Activated T-cell treated with anti-CD3 and anti-CD28 coated beads, Interleukin-2, amount 50 U/mL, for 72 hours (primary cell): ENCODE measurements at places on chromosomes 12 and 14.

- peak; percentile 14 for DNase-seq
Measured at GRCh38 chr12:88227263-88227662, 85.2 kb downstream of the TMTC3 start.

DNA sequence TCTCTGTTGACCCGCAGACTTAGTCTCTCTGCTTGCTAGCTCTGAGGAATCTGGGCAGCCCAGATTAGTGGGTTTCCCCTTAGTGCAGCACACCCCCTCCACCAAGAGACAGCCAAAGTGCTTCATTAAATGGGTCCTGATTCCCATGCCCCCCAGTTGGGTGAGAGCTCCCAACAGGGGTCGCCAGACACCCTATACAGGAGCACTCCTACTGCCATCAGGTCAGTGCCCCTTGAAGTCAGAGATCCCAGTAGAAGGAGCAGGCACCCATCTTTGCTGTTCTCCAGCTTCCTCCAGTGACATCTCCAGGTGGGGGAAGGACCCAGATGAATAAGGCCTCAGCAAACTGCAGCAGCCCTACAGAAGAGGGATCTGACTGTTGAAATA is 36.7 kb upstream of the C14orf132 start:
- DNase-seq = no peak

GRCh38 chr12:131458048-131458374 is 252.9 kb upstream of the SFSWAP start:
- DNase-seq = no peak

GRCh38 chr12:24596768-24597388 is 352.0 kb downstream of the BCAT1 start:
- no peak for DNase-seq

- no peak for DNase-seq
Measured at GRCh38 chr14:77603654-77604255, 12.7 kb downstream of the SPTLC2 start.

GRCh38 chr14:29895591-29896083 is 32.0 kb downstream of the PRKD1 start:
- DNase-seq = no peak

DNA sequence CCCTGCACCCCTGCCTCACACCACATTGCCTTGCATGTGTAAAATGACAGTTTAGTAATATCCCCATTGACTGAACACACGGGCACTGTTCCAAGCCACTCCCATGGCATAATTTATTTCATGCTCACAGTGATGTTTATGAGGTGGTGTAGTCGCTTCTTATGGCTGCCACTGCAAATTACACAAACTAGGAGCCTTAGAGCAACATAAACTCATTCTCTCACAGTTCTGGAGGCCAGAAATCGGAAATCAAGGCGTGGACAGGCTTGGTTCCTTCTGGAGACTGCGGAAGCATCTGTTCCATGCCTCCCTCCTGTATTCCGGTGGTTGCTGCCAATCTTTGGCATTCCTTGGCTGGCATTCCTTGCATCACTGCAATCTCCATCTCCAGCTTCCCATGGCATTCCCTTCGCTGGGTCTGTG is 97.3 kb downstream of the RIN3 start:
- no peak for DNase-seq

DNA sequence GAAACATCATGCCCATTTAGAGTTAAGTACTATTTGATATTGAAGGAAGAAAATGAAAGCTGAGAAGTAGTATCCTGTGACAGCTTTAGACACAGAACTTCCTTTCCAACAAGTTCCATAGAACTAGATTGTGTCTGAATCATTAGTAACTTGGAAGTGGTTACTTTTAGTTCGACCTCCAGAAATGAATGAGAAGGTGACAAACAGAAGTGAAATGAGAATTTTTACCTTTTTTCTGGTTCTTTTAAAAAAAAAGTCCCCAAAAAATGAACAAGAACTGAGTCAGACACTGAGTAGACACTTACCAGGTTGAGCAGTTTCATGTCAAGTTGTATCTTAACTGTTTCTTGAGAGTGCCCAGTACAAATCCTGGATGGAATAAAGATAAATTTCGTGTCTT is 3.0 kb downstream of the ATP6V0A2 start:
- DNase-seq = no peak

- DNase-seq = no peak
Measured at GRCh38 chr14:77469067-77469505, 11.2 kb downstream of the AHSA1 start.

DNA sequence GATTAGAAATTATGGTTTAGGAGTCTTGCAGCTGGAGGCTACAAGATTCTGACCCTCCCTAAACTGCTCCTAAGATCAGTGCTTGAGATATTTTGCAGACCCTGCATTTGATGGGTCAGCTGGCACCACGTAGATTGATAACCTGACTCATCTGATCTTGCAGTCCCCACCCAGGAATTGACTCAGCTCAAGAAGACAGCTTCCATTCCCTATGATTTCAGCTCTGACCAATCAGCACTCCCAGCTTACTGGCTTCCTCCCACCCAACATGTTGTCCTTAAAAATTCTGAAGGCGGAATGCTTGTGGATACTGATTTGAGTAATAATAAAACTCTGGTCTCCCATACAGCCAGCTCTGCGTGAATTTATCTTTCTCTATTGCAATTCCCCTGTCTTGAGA is 23.2 kb upstream of the MTHFD1 start:
- no peak for DNase-seq

- no peak for DNase-seq
Measured at GRCh38 chr12:2835691-2836403, 1.0 kb upstream of the NRIP2 start.
